ENCODE measurements at places on chromosomes 2 and 18.

DNA sequence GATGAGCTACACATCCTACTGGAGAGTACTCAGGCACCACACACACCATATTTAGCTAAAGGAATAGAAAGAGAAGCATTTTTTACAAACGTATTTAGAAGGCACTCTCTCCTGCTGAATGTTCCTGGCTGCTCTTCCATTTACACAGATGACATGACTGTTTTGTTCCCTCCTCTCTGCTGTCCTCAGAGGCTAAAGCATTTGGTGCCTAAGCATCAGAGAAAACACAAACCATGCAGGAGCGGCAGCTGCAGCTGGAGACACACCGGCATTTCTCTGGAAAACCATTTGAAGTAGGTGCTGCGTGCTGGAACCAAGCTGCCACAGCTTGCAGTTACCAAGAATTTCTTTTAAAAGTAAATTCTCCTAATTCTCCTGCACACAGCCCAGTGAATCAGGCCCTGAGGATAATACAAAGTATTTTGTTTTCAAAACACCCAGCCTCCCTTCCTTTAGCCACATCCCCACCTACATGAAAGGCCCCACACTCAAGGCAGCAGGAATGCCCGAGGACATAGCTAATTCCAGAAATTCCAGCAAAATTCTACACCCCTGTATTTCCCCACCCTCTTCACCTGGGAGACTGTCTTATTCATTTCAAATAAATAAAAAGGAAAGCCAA lies 488.9 kb upstream of the SOX11 start:
- DNase-seq: no peak

GRCh38 chr2:55672630-55673029 lies 21.0 kb downstream of the PNPT1 start:
- no peak for DNase-seq

GRCh38 chr2:116141891-116142474 lies 1672.5 kb upstream of the DDX18 start:
- no peak for DNase-seq

- DNase-seq: no peak
These were observed 144.1 kb upstream of the STK17B start for GRCh38 chr2:196315388-196316049.

DNA sequence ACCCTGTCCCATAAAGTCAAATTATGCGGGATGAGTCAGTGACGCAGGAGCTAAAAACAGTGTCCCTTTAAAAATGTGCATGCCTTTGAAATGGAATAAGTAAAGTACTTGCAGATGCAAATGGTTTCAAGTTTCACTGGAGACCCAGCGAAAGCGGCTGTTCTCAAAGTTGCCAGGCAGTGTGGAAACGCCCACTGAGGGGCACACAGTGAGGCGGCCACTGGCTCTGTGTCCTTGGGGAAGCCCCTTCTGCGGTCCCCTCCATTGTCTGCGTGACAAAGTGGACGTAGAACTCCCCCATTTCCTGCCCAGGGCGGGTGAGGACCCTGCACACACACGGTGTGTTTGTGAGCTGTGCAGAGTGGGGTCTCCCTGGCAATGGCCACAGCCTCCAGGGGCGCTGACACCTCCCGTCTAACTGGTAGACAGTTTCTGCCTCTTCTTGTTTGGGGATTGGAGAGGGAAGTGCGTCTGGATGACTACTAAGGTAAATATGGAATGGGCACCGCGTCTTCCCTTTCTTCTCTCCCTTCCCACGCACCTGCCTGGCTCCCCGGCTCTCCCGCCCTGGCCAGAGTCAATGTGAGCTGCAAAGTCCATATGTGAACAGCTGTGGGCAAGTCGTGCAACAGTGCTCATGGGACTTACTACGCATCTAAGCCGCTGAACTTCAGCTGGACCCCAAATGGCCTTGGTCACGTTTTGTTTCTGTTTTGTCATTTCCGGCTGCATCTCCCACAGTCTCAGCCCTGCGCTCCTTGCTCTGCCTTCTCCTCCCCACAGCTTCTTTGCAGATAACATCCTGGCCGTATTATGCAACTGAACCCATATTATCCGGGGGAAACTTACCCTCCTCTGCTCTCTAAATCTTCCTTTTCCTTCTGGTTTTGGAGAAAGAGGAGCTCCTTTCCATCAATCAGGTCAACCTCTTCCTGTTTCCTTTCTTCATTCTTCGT lies 33.7 kb upstream of the ZNF516 start:
- DNase-seq: no peak

GRCh38 chr2:23502096-23502495 lies 117.1 kb downstream of the KLHL29 start:
- no peak for DNase-seq

- DNase-seq: no peak
These were observed 227.1 kb downstream of the RAB3GAP1 start for GRCh38 chr2:135279209-135279608.

DNA sequence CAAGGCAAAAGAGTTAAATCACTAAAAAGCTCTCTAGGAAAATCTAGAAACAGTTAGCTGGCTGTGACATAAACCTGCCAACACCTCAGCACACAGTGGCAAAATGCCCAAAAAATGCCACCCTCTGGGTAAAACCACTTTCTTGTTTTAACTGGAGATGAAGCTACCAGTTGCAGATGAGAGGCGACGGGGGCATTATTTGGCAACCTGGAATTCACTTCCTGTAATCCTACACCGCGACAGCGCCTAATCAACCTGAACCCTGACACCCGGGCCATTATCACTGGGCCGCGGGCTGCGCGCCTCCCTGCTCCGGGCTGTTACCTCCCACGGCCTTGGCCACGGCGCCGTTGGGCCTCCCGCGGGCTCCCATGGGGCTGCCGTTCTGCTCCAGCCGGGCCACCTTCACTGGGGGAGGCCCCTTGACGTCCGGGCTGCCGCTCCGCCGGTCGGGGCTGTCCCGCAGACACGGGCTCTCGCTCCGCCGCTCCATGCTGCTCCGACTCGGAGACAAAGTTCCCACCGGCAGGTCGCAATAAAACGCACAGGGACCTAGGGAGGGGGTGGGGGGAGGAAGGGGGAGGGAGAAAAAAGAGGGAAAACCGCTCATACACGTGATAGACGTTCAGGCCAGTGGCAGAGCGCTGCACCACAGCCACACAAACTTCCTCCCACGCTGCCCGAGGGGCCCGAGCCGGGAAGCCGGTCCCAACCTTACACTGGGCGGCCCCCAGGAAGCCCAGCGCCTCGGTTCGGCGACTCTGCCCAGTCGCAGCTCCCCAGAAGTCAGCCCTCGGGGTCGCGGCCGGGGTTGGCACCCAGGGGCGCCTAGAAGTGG lies 2.0 kb downstream of the SATB2 start:
- DNase-seq: no peak

DNA sequence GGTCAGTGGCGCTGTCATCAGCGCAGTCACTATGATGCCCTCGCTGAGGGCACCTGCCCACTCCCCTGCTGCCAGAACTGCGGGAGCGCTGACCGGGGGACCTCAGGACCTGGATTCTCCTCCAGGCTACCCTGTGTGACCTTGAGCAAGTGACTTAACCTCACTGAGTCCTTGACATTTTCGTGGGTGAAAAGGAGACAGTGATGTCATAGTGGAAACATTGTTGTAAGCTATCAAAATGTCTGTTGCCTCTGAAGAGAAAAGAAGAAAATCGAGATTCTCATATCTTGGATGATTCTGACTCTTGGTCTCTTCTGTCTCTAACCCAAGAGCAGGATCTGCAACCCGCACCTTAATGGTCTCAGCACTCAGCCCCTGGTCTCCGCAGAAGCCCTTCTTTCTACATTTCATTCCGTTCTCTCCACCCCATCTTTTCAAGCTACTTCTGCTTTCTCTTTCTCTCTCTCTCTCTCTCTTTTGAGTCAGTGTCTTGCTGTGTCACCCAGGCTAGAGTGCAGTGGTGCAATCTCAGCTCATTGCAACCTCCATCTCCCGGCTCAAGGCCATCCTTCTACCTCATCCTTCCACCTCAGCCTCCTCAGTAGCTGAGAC lies 978 bp upstream of the TUBA4A start:
- DNase-seq: no peak

- no peak for DNase-seq
These were observed 376.3 kb upstream of the UBE2E3 start for GRCh38 chr2:180604077-180604476.

- no peak for DNase-seq
These were observed 352.2 kb downstream of the EN1 start for GRCh38 chr2:118495290-118495689.

- DNase-seq: no peak
These were observed 105.5 kb upstream of the RGPD4 start for GRCh38 chr2:107721178-107721577.

DNA sequence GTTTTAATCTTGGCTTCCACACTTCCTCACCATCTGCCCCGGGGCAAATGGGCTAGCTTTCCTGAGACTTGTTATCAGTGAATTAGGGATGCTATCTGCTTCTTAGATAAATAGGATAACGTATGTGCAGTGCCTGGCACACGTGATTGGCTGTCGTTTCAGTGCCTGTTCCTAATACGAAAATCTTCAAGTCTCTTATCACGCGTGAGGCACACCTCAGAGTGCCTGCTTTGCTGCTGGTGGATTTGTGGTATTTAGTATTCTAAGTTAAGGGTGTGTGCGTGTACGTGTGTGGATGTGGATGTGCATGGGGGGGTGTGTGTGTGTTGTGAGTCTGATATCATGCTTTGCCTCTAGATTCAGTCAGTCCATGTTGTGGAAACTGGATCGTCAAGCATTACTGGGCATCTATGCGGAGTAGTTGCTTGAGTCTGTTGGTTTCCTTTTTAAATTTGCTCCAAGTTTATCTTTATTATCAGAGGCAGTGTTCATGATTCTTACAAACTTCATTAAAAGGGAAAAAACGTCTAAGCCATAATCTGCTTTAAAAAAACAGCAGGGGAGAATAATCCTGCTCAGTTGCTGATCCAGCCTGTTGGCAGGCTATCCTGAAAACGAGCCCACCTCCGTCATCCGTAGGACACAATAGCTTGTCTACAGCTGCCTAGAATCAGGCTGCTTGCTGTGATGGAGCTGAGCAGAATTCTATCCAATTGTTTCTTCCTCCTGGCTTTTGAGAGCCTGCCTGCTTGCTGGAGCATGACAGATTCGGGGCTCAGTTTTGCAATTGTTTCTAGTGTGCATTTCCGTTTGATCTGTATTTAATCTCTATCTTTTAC lies 6.6 kb downstream of the SH3RF3 start:
- no peak for DNase-seq

DNA sequence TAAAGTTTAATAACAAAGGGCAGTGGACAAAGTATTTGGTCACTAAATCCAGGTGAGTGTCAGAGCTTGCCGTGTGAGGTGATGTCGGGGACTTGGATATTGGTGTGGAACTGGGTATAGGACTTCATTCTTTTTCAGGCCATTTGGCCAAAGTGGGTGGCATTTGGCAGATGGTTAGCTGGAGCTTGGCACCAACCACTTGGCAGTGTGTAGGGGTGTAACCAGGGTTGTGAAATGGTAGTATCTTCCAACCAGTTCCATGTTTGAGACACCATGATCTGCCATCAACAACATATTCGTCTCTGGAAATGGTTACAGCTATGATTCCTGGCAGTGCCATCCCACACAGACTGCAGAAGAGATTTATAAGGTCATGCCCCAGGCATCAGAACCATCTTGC lies 113.9 kb downstream of the CCDC85A start:
- DNase-seq: no peak

DNA sequence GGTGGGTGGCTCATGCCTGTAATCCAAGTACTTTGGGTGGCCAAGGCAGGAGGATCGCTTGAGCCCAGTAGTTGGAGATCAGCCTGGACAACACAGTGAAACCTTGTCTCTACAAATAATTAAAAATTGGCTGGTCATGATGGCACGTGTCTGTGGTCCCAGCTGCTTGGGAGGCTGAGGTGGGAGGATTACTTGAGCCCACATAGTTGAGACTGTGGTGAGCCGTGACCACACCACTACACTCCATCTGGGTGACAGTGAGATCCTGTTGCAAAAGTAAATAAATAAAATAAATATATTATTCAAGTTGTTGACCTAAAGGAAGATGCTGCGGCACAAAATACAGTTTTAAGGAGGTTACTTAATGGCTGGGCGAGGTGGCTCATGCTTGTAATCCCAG lies 72.7 kb downstream of the LAMA3 start:
- no peak for DNase-seq

- DNase-seq: no peak
These were observed 392.7 kb upstream of the FANCL start for GRCh38 chr2:58633613-58634365.

DNA sequence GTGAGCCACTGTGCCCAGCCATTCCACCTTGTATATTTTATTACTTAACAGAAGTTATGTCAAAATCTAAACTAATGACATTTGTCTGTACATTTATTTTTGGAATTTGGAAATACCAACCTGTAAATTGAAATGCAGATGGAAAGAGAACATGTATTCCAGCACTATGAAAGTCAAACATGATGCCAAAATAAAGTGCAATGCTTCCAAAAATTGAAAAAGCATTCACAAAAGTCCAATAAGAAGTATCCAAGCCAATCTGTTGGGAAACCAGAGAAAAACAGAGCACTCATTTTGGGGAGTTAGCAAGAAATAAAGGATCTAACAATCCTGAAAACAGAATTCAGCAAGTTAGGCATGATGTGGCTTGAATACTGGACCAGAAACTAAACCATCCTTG lies 30.3 kb upstream of the NARS1 start:
- DNase-seq: no peak

DNA sequence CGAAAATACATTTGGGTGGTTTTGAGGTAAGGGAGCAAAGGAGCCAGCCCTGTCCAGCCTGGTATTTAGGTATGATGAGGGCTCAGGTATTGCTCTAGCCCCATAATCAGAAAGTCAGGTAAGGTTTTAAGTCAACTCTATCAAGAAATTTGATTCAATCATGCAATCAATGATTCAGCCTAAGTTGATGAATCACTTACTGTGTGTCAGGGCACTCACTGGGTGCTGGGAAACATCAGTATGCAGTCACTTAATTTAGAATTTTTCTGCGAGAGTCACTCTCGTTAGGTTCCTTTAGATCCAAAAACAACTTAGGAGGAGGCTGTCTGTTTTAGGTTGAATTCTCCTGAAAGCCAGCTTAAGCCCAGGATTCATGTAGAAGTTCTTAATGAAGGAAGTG lies 17.7 kb upstream of the SERPINB2 start:
- no peak for DNase-seq

DNA sequence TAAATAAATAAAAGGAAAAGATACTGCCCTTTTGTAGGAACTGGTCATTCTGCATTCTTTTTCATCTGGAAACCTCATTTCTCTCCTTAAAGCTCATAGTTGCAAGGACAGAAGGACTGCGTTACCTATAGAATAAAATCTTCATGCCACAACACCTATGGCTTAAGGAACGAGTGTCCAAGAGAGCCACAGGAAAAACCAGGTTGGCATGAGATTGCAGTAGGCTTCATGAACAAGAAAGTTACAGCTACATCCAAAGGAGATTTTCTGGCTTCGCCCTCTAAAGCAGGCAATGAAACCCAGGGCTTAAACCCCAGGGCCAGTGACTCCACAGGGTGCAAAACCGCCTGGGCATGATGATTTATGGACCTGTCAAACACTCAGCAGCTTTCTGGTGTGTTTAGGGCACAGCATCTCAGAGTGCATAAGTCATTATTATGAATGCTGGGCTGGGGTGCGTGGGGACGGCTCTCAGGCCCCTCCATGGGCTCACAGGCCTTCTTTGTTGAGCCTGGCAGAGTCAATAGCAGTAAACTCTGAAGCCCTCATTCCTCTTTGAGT lies 30.7 kb upstream of the PIEZO2 start:
- DNase-seq: no peak

- no peak for DNase-seq
These were observed 94.8 kb upstream of the SPATS2L start for GRCh38 chr2:200211643-200212042.

GRCh38 chr2:105755895-105756294 lies 11.2 kb downstream of the NCK2 start:
- no peak for DNase-seq

GRCh38 chr18:13243363-13243762 lies 24.8 kb downstream of the LDLRAD4 start:
- no peak for DNase-seq
